ENCODE measurements at places on chromosomes 2 and 18.

DNA sequence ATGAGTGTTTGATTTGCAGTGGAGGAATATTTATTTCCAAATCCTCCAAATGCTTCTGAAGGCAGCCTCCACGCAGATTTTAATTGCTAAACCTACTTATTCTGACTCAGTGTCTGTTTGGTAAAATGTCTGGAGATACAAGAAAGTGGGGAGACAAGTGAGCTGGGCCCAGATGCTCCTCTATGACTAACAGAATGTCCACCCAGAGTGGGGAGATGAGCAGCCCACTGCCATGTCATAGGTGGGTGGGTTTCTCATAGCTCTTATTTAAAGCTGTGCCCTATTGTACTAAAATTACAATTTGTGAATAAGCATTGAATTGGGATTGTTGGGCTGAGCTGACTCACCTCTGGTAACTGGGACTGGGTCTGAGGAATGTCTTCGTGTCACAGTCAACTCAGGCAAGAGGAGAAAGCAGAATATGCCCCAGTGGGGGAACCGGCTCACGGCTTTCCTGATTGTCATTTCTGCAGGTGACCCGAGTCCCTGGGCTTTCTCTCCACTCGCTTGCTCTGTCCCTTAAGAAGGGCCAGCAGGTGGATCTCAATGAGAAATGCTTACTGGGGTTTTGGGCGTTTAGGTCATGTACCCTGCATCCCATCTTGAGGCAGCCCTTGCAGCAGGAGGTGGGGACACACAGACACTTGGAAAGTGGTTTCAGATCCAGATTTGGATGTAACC, 116.3 kb upstream of the SPRED2 start:
- DNase-seq = no peak

DNA sequence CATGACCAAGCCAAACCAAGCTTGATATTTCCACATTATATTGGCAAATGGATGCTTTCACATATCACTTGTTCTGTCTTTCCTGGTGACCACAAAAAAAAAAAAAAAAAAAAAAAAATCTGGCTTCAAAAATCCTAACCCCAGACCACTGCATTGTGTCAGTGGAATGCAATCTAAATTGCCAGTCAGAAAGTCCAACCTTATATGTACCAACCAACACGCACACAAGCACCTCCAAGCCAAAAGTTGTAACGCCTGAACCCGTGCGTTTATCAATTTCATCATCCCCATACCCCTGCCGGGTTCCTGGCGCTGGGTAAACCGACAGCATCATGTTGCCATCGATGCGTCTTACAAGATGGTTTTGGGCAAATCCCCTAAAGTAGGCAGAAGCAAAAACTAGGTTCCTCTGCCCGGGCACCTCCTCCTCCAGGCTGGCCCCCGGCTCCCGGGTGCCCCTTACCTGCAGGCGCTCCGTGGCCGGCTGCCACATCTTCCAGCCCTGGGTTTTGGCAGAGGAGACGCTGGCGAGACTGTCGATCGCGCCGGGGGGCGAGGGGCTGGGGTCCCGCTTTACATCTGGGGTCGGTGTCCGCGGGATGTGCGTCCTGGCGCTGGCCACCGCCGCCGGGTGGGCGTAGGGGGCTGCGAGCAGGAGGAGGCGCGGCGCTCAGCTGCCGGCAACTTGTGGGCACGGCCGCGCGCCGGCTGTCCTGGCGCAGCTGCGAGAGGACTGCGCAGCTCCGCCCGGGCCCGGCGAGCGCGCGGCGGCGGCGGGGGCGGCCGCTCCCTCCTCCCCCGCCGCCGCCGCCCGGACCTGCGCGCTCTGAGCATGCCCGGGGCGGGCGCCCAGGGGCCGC, at the start of gene PID1:
PID1 (minus strand) TSS at position 737 of the 860 bp plus-strand sequence; CDS start at position 493, 244 bp downstream.
- no peak for DNase-seq

GRCh38 chr18:13568443-13569392, 157.6 kb downstream of the FAM210A start:
- no peak for DNase-seq

DNA sequence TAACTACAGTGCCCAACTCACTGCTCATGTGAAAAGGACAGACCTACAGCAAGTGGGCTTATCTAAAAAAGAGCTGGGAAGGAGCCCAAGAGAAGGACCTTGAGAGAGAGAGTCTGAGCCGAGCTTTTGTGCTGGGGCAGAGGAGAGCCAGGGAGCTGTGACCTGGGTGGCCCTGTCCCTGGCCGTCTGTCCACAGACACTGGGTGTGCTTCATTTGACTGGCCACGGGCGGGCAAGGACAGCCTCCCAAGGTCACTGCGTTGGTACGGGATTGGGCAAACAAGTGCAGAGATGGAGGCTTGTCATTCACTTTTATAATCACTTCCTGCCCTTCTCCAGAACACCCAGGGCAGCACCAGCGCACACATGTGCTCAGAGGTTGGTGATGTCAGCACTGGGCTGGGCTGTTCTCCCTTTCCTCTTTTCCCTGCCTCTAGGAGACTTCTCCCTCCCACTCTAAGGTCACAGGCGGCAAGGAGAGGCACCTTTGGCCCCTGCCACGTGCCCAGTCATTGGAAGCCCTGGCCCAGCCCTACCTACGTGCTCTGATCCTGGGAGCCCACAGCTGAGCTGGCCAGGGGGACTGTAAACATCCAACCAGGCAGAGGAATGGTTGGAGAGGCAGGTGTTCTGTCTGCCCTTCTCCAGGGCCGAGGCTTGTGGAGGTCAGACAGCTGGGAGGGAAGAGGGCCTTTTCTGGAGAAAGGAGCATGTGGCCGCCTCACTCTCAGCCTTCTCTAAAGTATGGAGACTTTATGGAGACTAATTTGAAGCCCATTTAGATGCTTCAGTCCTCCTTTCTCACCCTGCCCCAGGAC, 6.4 kb upstream of the PSD4 start:
- no peak for DNase-seq

- no peak for DNase-seq
Measured at GRCh38 chr18:55300936-55301531, 287.0 kb downstream of the TCF4 start.

GRCh38 chr18:3383381-3383915, 66.5 kb upstream of the TGIF1 start:
- no peak for DNase-seq
